ENCODE measurements at places on chromosomes 7 and 10. TPM values are rescaled to one million over a fixed set of nuclear protein-coding genes. Genes with fewer than 3 reads are reported as not detected.

Gene HOXA9
- not detected for total RNA-seq

DNA sequence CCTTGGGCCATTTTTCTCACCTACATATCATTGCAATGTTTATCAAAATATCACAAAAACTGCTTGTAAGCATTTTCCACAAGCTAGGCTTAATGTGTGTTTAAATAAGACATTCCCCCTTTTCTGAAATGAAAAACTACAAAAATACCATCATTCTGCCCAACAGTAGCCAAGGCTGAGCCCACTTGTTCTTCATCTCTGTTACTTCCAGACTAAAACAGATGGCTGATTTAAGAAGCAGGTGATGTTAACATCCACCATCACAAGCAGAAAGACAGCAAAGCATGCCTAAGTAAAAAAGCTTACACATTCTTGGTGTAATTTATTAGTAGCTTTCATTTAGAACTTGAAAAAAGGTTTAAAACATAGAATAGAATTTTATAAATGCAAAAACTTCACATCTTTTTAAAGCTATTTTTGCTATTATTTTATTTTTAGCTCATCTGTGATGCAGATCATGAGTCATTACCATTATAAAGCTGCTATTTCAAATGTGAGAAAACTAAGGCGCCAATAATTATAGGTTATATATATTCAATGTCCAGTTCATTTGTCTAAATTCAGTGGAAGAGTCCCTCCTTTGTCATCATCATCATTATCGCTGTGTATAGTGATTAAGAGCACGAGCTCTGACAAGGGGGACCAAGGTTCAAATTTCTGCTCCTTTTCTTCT, 109.4 kb downstream of the RELN start:
- no peak for DNase-seq

Gene DPP6
- not detected for total RNA-seq

DNA sequence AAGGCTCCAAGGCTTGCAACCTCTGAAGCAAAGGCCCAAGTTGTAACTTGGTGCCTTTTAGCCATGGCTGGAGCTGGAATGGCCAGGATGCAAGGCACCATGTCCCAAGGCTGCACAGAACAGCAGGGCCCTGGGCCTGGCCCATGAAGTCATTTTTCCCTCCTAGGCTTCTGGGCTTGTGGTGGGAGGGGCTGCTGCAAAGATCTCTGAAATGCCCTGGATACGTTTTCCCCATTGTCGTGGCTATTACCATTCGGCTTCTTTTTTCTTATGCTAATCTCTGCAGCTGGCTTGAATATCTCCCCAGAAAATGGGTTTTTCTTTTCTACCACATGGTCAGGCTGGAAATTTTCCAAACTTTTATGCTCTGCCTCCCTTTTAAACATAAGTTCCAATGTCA, 234.2 kb downstream of the CDK14 start:
- no peak for DNase-seq

GRCh38 chr7:35987016-35987415, 166.0 kb upstream of the EEPD1 start:
- no peak for DNase-seq

Gene STEAP1
- not detected for total RNA-seq

DNA sequence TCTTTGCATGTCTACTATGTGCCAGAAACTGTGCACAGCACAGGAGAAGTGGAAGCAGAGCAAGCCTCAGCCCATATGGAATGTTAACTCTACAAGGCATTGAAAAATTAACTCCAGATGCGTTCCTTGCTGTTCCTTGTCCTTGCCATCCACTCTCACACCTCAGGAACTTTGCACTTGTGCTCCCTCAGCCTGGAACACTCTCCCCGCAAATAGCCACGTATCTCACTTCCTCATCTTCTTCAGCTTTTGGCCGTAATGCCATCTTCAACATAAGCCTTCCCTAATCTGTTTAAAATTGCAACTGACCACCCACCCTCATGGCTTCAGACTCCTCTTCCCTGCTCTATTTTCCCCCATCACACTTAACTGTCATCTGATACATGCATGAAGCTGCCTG, 83.2 kb upstream of the CAPZA2 start:
- DNase-seq = no peak

Gene CLRN3
- total RNA-seq = not detected

- no peak for DNase-seq
Measured at GRCh38 chr10:13247246-13247645, 13.1 kb upstream of the UCMA start.

- DNase-seq = no peak
Measured at GRCh38 chr10:25175527-25176420, 973 bp downstream of the GPR158 start.

- no peak for DNase-seq
Measured at GRCh38 chr7:111839261-111839660, 277.0 kb upstream of the IMMP2L start.

GRCh38 chr10:127715782-127716378, 21.1 kb upstream of the FOXI2 start:
- DNase-seq = peak; percentile 65

Gene ARPC1A
- total RNA-seq = 36.8 TPM

Gene NSUN6
- 29.0 TPM for total RNA-seq

Gene ZNF239
- 4.7 TPM for total RNA-seq

DNA sequence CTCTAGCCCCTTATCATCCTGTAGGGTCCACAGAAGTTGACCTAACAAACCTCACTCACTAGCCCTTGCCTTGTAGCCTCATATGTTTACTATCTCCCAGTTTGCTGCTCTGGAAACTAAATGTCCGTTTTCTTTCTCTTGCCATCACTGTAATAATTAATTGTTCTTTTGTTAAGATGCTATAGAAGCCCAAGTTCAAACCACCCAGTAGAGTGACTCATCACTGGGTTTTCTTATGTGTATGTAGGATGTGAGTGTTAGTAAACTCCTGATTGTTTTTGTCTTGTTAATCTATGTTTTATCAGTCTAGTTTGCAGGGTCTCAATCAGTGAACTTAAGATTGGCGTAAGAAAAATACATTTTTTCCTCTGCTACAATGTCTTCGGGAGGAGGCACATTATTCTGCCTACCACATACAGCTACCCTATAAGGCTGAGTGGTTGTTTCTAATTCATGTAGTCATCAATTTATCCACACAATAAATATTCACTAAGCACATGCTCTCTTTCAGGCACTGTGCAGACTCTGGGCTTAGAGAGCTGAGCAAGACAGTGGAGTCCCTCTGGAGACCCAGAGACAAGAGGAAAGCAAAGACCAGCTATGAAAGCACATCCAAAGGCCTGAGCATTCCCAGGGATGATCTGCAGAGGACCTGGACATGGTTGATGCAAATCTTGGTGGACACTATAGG, 474.1 kb upstream of the AKR1E2 start:
- no peak for DNase-seq

DNA sequence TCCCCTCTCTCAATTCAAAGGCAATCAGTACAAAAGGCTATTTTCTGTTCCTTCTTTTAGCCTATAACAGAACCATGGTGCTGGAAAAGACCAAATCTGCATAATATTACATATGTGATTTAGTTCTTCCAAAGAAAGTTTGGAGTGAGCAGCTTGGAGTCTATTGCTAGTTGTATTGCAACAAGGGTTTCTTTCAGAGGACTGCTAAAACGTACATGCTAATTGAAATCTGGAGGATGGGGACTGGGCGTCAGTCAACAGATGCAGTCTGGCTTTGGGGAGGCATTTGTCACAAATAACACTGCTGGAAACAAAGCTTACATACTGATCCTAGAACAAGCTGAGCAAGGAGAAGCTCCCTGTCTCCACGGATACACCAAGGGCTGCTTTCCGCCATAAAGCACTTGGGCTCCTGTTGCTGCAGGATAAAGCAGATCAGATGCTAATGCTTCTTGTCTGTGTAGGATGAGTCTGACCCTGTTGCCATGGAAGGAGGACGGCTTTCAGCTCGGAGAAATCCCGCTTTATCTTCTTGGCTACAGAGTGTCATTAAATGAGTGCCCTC, 883.5 kb downstream of the SORCS1 start:
- no peak for DNase-seq

DNA sequence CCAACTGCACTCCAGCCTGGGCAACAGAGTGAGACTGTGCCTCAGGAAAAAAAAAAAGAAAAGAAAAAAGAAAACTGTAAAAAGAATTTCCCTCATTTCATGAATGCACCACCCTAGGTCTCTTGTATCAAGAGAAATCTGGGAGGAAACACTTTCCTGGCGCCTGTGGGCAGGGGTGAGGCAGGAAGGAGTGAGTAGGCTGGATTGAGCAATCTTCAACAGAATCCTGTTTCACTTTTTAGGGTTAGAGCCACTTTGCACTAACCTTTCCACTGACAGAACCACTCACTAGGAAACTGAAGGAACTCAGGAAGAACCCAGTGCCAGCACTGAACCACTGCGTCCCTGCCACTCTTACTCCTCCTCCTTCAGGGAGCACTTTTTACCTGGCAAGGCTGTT, 282.1 kb downstream of the CCDC3 start:
- DNase-seq = no peak

- DNase-seq = no peak
Measured at GRCh38 chr10:102368077-102368476, 27.4 kb upstream of the NFKB2 start.

GRCh38 chr10:89662596-89662995, 17.6 kb upstream of the PANK1 start:
- no peak for DNase-seq

Gene SNX10
- total RNA-seq = 24.2 TPM

DNA sequence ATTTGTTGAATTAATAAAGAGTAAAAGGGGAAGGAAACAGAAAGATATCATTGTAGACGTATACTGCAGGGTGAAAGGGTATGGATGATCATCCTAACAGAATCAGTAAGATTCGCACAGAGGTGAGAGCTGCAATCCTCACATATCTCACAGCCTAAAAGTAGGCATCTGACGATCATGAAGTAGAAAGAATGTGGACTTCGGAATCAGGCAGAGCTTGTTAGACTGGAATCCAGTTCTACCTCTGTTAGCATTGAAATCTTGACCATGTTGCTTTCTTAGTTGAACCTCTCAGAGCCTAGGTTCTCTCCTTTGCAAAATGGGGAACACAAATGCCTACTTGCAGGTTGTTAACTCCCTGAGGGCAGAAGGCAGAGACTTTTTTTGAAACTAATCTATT, 320.0 kb upstream of the C7orf33 start:
- DNase-seq = no peak

Measured in Karpas-422 (cell line).